ENCODE measurements at places on chromosomes 2 and 18. TPM values are rescaled to one million over a fixed set of nuclear protein-coding genes. Genes with fewer than 3 reads are reported as not detected.

- no peaks in the 10 kb centered on the region for H3K27me3 ChIP-seq
- H3K4me1 ChIP-seq, result no peaks in the 10 kb centered on the region
- no peaks in the 10 kb centered on the region for H3K36me3 ChIP-seq
- H3K27ac ChIP-seq, result no peak overlapping the region
These were observed 1.4 kb downstream of the BOD1L2 start for GRCh38 chr18:57148263-57148662.

GRCh38 chr2:19607931-19608771 lies 249.7 kb upstream of the OSR1 start:
- no peaks in the 10 kb centered on the region for H3K36me3 ChIP-seq
- DNase-seq, result no peak
- no peak overlapping the region for H3K4me3 ChIP-seq
- H3K27me3 ChIP-seq, result no peaks in the 10 kb centered on the region

GRCh38 chr2:127023504-127023903 lies 83.5 kb downstream of the BIN1 start:
- peaks cover 4% of the 10 kb centered on the region for H3K4me1 ChIP-seq
- no peak overlapping the region for H3K4me3 ChIP-seq
- H3K36me3 ChIP-seq, result no peaks in the 10 kb centered on the region
- DNase-seq, result no peak
- H3K27ac ChIP-seq, result no peak overlapping the region

GRCh38 chr2:137975280-137976271 lies 11.3 kb downstream of the HNMT start:
- no peak overlapping the region for H3K4me3 ChIP-seq
- no peak for DNase-seq
- no peaks in the 10 kb centered on the region for H3K4me1 ChIP-seq
- no peaks in the 10 kb centered on the region for H3K36me3 ChIP-seq

- no peak overlapping the region for H3K27ac ChIP-seq
- no peaks in the 10 kb centered on the region for H3K27me3 ChIP-seq
- no peaks in the 10 kb centered on the region for H3K4me1 ChIP-seq
- peak; percentile 12 for DNase-seq
These were observed 282.1 kb upstream of the HS6ST1 start for GRCh38 chr2:128600581-128601297.

GRCh38 chr2:8000870-8001269 lies 681.0 kb upstream of the ID2 start:
- no peak overlapping the region for H3K27ac ChIP-seq
- no peaks in the 10 kb centered on the region for H3K27me3 ChIP-seq
- H3K4me1 ChIP-seq, result peaks cover 5% of the 10 kb centered on the region
- no peak overlapping the region for H3K4me3 ChIP-seq
- no peak for DNase-seq

DNA sequence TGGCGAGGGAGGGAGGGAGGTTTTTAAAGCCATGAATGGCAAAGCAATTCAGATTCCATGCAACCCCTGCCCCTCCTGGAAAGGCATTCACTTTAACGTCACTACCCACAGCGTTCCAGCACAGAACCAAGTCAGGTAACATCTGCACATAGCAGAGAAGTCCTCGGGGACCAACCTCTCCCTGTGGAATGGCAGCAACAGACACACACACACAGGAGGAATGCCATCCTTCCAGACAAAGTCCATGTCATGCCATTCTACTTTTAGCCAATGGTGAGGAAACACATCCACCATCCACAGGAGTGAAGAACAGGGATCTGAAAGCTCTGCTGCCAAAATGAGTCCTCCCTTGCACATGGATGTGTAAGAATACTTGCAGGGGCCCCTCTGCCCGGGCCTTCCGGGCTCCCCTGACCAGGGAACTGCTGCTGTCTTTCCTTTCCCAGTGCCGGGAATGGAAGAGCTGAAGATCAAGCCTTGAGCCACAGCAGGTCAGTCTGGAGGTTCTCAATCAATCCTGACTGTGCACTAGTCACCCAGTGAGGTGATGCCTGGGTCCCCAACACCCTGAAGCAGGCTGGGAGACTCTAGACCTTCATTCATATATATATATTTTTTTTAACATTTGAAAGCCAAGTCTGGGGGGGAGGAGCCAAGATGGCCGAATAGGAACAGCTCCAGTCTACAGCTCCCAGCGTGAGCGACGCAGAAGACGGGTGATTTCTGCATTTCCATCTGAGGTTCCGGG lies 63.7 kb downstream of the UXS1 start:
- peak overlapping the region; percentile 42 for H3K27ac ChIP-seq
- peak overlapping the region; percentile 21 for H3K4me3 ChIP-seq
- no peaks in the 10 kb centered on the region for H3K27me3 ChIP-seq
- no peaks in the 10 kb centered on the region for H3K36me3 ChIP-seq
- H3K4me1 ChIP-seq, result no peaks in the 10 kb centered on the region
- no peak for DNase-seq

- H3K27ac ChIP-seq, result no peak overlapping the region
- H3K36me3 ChIP-seq, result peaks cover 27% of the 10 kb centered on the region
- no peaks in the 10 kb centered on the region for H3K4me1 ChIP-seq
These were observed 144.1 kb downstream of the MYO1B start for GRCh38 chr2:191389288-191389687.

DNA sequence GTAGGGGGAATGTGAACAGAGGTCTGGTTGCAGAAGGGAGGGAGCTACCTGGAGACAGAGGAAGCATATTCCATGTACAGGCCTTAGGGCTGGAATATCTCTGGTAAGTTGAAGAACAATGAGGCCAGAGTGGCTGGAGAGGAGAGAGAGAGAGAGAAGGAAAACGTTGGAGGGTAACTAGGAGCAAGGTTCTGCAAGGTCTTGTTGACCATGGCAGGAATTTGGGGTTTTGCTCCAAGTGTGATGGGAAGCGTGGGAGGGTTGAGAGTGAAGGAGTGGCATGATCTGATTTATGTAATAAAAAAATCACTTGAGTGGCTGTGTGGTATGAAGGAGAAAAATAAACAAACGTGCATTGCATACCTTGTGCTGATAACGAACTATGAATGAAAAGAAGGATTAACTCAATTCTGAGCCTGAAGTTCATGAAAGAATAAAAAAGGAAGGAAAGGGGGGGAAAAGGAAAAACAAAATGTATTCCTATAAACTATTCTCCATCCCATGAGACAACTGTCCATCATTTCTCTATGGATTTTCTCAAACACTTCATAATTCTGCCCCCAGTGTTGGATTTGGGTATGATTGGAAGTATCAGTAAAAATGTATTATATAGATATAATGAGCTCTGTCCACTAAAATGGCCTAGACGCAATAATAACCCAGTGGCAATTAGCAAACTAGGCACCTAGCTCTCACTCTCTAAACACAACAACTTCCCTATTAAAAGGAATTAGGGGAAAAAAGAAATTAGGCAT lies 59.7 kb upstream of the PMAIP1 start:
- no peak overlapping the region for H3K4me3 ChIP-seq
- no peaks in the 10 kb centered on the region for H3K4me1 ChIP-seq
- no peaks in the 10 kb centered on the region for H3K36me3 ChIP-seq
- no peak for DNase-seq

GRCh38 chr2:234425639-234426603 lies 71.0 kb downstream of the ARL4C start:
- no peak overlapping the region for H3K4me3 ChIP-seq
- DNase-seq, result no peak
- H3K27me3 ChIP-seq, result no peaks in the 10 kb centered on the region
- H3K27ac ChIP-seq, result peak overlapping the region; percentile 5
- peaks cover 23% of the 10 kb centered on the region for H3K4me1 ChIP-seq
- H3K36me3 ChIP-seq, result no peaks in the 10 kb centered on the region

GRCh38 chr2:236728916-236729670 lies 159.5 kb downstream of the ACKR3 start:
- no peaks in the 10 kb centered on the region for H3K4me1 ChIP-seq
- no peak overlapping the region for H3K27ac ChIP-seq
- DNase-seq, result no peak
- no peaks in the 10 kb centered on the region for H3K36me3 ChIP-seq
- no peak overlapping the region for H3K4me3 ChIP-seq
- no peaks in the 10 kb centered on the region for H3K27me3 ChIP-seq

DNA sequence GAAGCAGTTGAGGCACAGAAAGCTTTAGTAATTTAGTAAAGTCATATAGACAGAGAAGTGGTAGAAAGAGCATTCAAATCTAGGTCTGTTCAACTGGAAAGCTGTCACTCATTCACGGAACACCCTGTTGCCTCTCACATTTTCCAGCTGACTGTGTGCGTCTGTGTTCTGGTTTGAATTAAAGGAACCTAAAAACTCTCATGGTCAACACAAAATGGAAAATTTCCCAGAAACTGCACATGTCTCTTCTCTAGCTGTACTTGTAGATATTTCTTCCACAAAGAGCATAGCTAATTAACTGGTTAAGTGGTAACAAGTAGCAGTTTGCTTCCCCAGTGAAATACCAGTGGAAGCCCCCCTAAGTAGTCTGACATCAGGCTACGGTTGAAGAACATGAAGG lies 390.8 kb downstream of the TGIF1 start:
- no peaks in the 10 kb centered on the region for H3K4me1 ChIP-seq
- no peak overlapping the region for H3K4me3 ChIP-seq
- no peak overlapping the region for H3K27ac ChIP-seq
- no peaks in the 10 kb centered on the region for H3K36me3 ChIP-seq
- no peaks in the 10 kb centered on the region for H3K27me3 ChIP-seq

DNA sequence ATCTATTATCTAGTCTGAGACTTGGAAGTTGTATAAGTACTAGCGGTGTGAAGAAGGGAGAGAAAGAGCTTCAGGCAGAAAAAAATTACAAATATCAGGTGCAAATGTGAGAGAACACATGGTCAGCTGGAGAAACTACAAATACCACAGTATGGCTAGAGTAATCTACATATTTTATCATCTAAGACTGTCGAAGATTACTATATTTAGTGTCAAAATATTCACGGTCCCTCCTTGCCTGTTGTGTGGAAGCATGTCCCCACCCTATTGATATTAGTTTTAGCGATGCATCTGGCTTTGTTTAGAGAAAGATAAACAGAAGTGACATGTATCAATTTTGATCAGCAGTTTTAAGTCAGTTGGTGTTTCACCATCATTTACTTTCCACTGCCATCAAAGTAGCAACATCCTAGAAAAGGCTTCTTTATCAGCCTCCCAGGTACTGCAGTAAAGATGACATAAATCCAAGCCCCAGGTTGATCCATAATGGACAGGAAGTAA lies 90.5 kb upstream of the ITGA4 start:
- no peaks in the 10 kb centered on the region for H3K36me3 ChIP-seq
- no peak overlapping the region for H3K4me3 ChIP-seq
- DNase-seq, result no peak

DNA sequence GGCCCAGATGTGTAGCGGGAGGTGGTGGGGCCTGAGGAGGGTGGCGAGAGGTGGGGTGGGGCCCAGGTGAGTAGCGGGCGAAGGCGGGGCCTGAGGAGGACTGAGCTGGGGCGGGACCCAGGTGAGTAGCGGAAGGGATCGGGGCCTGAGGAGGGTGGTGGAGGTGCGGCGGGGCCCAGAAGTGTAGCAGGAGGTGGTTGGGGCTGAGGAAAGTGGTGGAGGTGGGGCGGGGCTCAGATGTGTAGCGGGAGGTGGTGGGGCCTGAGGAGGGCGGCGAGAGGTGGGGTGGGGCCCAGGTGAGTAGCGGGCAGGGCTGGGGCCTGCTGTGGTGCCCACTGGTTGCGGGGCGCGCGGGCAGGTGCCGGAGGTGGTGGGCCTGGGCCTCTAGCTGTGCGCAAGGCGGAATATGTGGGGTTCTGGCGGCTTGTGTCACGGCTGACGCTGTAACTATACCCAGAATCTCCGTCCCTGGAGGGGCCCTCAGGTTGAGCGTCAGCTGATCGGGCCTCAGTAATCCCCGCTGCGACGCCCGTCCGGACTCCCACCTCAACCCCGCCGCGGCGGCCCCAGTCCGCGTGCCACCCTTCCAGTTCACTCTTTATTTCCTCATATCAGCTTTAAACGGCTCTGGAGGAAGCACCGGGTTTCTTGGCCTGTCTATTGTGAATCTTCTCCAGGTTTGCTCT lies 866 bp upstream of the SF3B6 start:
- no peak for DNase-seq
- peaks cover 12% of the 10 kb centered on the region for H3K36me3 ChIP-seq
- H3K4me3 ChIP-seq, result peak overlapping the region; percentile 59
- peaks cover 16% of the 10 kb centered on the region for H3K4me1 ChIP-seq

DNA sequence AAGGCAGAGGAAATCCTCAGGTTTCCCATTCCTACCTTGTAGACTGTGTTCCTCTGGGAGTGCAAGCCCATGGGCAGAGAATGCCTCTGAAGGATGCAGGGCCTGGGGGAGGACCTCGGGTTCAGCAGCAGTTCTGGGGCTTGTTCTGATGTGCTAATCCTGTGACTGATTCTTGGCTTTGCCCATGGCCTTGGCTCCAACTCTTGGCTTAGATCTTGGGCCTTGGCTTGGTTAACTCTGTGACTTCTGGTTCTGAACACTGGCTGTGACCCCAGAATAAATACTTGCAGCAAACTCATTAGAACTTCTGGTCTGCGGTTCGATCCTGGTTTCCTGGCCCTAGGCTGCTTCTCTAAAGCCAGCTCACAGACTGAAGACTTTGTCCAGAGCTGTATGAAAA lies 366.9 kb upstream of the ZEB2 start:
- H3K27me3 ChIP-seq, result no peaks in the 10 kb centered on the region
- no peaks in the 10 kb centered on the region for H3K36me3 ChIP-seq
- H3K27ac ChIP-seq, result no peak overlapping the region
- DNase-seq, result no peak
- H3K4me3 ChIP-seq, result no peak overlapping the region

DNA sequence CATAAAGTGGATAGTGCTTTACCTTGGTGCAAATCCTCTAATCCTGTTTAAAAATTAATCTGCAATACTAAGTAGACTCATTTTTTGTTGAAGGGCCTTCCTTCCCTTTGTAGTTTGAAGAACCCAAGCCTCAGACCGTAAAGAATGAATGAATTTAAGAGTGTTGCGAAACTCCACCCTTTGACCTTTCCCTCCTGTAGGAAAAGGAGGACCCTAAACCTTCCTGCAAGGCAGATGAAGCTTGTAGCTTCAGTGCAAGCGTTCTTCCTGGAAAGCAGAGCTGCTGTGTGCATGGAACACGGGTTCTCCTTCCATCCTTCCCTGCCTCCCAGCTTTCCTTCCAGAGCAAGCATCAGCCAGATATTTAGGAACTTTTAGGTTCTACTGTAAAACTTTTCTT lies 1.7 kb downstream of the IMPA2 start:
- no peaks in the 10 kb centered on the region for H3K27me3 ChIP-seq
- H3K4me3 ChIP-seq, result no peak overlapping the region
- peaks cover 59% of the 10 kb centered on the region for H3K4me1 ChIP-seq
- DNase-seq, result no peak

- DNase-seq, result peak; percentile 14
- no peaks in the 10 kb centered on the region for H3K36me3 ChIP-seq
These were observed 271.1 kb downstream of the PRKCE start for GRCh38 chr2:45922577-45922988.

- DNase-seq, result no peak
- H3K4me1 ChIP-seq, result no peaks in the 10 kb centered on the region
- H3K27me3 ChIP-seq, result no peaks in the 10 kb centered on the region
- no peak overlapping the region for H3K27ac ChIP-seq
- H3K36me3 ChIP-seq, result no peaks in the 10 kb centered on the region
These were observed 222.6 kb upstream of the LRRTM1 start for GRCh38 chr2:80527119-80527518.

EGR4 gene
- total RNA-seq, result 0.10 TPM

CCDC148 gene
- total RNA-seq, result 4.2 TPM

TMEM37 gene
- total RNA-seq, result 10.6 TPM

COX7A2L gene
- 107 TPM for total RNA-seq

Data from upper lobe of left lung (tissue), 6 donors.